ENCODE measurements at places on chromosomes 4 and X. TPM values are rescaled to one million over a fixed set of nuclear protein-coding genes. Genes with fewer than 3 reads are reported as not detected.

GRCh38 chrX:149825424-149825823 is 43.7 kb downstream of the MAGEA9 start:
- DNase-seq, result peak; percentile 47

DNA sequence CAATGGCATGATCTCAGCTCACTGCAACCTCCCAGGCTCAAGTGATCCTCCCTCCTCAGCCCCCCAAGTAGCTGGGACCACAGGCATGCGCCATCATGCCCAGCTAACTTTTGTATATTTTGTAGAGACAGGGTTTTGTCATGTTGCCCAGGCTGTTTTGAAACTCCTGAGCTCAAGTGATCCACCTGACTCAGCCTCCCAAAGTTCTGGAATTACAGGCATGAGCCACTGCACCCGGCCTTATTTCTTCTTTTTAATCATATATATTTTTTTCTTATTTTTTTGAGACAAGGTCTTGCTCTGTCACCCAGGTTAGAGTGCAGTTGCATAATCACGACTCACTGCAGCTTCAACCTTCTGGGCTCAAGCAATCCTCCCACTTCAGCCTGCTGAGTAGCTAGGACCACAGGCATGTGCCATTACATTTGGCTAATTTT is 184.0 kb downstream of the TSPAN5 start:
- DNase-seq, result no peak

DNA sequence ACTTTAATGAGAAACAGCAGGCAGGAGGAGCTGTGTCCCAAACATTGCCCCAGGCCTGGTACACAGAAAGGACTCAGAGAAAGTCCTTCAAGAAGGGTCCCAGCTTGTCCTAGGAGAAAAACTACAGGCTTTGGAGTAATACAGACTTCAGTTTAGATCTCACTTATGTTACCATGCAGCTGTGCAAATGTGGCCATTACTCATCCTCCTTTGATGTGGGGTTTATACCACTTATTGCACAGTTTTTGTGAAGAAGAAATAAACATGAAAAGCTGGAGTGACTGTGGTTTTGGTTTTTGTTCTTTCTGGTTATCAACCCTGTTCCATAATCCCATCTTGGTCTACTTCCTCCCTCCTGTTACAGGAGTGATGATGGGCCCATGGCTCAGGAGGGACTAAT is 8.1 kb upstream of the CYTL1 start:
- DNase-seq, result no peak

DNA sequence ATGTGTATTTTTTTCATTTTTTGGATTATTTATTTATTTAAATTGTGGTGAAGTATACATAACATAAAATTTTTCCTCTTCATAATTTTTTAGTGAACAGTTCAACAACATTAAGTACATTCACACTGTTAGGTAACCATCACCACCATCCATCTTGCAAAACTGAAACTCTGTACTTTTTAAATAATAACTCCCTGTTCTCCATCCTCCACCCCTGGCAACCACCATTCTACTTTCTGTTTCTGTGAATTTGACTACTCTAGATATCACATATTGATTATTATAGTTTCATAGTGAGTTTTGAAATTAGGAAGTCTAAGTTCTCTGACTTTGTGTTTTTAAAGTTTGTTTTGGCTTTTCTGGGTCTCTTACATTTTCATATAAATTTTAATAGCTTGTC is 89.3 kb upstream of the STX18 start:
- DNase-seq, result no peak

DNA sequence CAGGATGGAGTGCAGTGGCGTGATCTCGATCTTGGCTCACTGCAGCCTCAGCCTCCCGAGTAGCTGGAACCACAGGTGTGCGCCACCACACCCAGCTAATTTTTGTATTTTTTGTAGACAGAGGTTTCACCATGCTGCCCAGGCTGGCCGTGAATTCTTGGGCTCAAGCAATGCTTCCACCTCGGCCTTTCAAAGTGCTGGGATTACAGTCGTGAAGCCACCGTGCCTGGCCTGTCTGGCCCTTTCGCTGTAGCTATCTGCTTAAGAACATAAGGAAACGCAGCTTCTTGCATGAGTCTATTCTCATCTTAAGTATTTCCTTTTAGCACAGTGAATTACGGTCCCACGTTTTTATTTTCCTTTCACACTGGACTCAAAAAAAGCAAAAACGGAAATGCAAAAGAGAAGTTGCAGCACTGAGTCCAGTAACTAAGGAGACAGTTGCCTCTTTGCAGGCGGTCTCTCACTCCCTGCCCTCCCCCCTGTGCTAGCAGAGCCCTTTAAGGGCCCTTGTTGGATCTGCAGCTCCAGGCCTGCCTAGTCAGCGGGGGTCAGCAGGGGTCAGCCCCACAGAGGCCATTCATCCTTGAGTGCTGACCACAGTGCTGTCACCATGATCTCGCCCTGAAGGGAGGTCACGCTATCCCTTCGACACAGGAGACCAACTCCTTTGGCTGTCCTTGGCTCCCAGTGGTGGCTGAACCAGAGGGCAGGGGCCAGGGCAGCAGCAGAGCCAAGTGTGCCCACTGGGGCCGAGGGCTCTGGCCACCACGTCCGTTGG is 21.8 kb upstream of the TBC1D14 start:
- DNase-seq, result no peak

DNA sequence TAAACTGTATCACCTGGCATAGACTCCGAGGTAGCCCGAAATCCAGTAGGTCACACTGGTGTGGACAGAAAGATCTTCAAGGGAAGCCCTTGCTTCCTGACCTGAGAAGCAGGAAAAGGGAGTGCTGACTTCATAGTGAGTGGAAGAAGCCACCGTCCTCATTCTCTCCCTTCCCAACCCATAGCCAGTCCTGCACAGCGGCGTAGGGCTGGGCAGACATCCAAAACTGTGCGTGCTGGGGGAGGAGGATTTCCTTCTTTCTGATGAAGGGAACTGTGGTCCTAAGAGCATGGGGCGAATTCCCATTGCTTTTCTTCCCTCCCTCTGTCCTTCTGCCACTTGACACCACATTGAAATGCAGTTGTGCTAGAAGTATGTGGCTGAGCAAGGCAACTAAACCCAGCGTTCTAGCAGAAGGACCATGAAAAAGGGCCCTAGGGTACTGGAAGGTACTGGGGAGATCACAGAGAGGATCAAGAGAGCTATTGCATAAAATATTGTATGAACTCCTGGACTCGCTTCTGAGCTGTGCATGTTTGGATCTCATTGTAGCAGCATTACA is 66.9 kb downstream of the STOX2 start:
- no peak for DNase-seq

- DNase-seq, result no peak
Measured at GRCh38 chrX:134172588-134173259, 64.3 kb upstream of the CCDC160 start.

DNA sequence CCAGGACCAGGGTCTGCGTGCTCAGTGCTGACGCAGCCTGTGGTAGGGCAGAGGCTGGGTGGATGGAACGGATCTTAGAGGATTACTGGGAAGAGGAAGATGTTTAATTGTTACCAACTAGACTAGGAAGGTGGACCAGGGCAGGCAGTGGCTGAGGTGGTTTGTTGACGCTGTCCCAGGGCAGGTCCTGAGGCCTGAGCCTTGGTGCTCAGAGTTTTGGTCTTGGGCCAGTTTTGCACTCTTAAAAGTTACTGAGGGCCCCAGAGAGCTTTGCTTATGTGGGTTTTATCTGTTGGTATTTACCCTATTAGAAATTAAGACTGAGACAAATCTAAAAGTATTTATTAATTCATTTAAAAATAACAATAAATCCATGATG is 20.4 kb downstream of the RNF212 start:
- no peak for DNase-seq

DNA sequence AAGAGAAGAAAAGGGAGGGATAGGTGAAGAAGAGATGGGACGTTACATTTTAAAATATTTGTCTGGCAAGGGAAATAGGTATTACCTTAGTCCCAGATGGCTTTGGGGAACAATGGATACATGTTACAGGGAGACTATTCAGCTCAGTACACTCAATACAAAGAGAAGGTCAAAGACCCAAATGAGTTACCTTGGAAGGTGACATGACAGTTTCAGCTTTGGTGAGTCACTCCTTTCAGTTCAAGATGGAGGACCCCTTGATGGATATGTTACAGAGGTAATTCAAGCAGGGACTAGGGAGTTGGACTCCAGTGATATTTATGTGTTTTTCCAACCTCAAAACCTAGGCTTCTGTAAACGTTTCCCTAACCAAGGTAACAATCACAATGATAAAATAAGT is 5.0 kb downstream of the NOA1 start:
- no peak for DNase-seq

- DNase-seq, result no peak
Measured at GRCh38 chrX:13387666-13388494, 68.0 kb upstream of the ATXN3L start.

DNA sequence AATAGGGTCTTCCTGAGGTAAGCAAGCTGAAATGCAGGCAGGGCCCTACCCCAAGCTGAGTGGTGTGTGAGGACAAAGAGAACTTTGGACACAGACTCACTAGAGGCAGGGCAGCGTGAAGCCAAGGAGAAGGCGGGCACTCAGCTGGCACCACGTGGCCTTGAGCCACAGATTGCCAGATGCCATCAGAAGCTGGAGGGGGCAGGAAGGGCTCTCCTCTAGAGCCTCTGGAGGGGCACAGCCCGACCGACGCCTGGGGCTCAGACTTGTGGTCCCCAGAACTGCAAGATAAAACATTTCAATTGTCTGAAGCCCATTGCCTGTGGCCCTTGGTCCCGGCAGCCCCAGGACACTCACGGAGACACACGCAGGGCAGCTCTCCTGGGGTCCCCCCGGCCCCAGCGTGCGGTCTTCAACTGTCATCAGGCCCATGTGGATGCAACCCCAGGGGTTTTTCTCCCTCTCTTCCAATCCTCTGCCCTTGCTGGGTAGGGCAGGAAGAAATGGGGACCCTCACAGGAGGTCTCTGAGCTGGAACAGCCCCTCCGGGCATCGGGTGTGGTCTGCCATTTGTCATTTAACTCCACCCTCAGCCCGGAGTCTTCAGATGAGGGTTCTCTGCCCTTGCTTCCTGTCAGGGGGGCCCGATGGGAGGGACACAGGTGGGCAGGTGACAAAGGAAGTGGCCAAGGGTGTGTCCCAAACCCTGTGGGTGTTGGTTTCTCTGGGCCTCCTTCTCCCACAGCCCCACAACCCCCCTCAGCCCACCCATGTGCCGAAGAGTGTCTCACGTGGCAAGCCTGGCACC is 22.2 kb downstream of the HMX1 start:
- no peak for DNase-seq

GRCh38 chr4:152678841-152679240 is 956 bp downstream of the TMEM154 start:
- DNase-seq, result no peak

- DNase-seq, result no peak
Measured at GRCh38 chr4:71406459-71406963, 67.7 kb downstream of the SLC4A4 start.

- no peak for DNase-seq
Measured at GRCh38 chr4:84661191-84661939, 78.4 kb downstream of the CDS1 start.

DNA sequence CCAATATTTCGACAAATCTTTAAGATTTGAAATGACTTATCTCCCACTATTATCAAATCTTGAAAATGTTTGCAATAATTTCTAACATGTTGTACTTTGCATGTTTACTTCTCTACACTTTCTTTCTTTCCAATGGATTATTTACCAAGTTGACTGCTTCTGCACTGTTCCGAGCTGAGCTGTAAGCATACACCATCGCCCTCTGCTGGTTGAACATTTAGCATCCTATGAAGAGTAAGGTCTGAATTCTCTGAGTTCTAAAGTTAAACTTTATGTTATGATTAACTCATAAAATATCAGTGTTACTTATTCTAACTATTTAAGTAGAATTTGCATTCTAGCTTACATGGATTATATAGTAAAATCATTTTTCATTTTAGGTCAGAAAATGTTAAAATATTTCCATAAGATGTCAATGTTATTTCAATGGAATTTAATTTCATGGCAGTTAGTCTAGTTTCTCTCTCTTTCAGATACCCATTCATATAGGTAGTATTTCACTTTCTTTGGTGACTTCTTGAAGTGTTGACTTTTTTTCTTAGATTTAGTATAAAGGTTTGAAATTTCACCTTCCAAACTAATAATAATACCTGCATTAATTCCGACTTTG is 137.4 kb downstream of the DKK2 start:
- peak; percentile 79 for DNase-seq

GRCh38 chrX:79556800-79557199 is 189.7 kb upstream of the ITM2A start:
- DNase-seq, result no peak

- DNase-seq, result peak; percentile 48
Measured at GRCh38 chr4:157999723-158000122, 173.1 kb downstream of the GASK1B start.

DNA sequence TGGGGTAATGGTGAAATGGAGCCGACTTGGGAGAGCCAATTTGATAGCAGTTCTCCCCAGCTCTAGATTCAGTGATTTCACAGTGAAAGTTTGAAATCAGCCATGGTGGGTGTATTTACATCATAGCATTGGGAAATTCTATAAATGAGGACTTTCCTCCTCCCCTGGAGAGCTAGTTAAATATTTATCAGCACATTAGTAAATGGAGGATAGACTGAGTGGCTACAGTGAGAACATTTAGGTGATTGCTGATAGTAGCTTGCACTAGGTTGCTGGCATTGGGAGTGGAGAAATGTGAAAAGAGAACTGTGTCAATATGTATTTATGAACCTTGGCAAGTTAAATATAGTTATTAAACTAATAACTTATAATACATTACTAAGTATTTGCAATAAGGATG is 347.3 kb downstream of the CCSER1 start:
- DNase-seq, result no peak

GRCh38 chrX:136143711-136144110 is 3.6 kb upstream of the FHL1 start:
- DNase-seq, result no peak

DNA sequence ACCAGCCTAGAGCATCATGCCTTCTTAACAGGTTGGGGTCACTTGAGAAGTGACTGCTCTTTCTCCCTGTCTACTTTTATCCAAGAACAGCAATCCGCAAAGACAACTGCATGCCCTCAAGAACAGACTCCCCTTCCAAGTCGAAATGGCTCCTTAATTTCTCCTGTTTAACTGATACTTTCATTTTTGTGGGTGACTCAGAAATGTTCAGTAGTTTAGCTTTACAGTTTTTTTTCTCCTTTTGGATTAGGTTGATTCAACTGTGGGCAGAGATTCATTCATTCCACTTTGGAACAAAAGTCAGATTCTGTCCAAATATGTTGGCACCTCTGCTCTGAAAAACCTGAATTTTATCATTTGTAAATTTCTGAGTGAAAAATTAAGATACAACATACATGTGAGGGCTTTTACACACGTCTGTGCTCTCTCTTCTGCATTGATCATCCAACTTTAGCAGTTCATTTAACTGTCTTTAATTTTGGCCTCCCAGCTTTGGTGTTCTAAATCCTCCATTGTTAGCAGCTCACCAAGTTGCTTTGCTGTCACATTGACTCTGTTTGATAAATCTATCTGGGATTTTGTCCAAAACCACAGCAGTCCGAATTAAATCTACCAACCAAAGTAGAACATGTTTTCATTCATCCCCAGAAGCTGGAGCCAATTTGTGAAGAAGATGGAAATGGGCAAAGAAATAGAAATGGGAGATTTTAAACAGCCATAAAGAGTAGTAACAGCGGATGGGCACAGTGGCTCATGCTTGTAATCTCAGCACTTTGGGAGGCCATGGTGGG is 50.0 kb downstream of the HOPX start:
- no peak for DNase-seq

GRCh38 chrX:130108647-130109428 is 1.5 kb downstream of the ELF4 start:
- peak; percentile 55 for DNase-seq

Gene P2RY4
- not detected for total RNA-seq

Gene RBM47
- total RNA-seq, result 276 TPM

Gene TMEM33
- total RNA-seq, result 100 TPM

Gene SLC2A9
- 1.9 TPM for total RNA-seq

Gene SOWAHB
- 48.2 TPM for total RNA-seq

Gene IL2RG
- 0.08 TPM for total RNA-seq

Gene DACH2
- total RNA-seq, result not detected

Gene GJB1
- total RNA-seq, result 52.6 TPM

Gene NAA11
- total RNA-seq, result not detected

Gene NPY2R
- total RNA-seq, result not detected
